ENCODE measurements at places on chromosomes 12 and 14.

- DNase-seq: no peak
These were observed 308.0 kb downstream of the SLC6A15 start for GRCh38 chr12:84604551-84604950.

- DNase-seq: no peak
These were observed 592.5 kb upstream of the FLRT2 start for GRCh38 chr14:84937449-84937848.

DNA sequence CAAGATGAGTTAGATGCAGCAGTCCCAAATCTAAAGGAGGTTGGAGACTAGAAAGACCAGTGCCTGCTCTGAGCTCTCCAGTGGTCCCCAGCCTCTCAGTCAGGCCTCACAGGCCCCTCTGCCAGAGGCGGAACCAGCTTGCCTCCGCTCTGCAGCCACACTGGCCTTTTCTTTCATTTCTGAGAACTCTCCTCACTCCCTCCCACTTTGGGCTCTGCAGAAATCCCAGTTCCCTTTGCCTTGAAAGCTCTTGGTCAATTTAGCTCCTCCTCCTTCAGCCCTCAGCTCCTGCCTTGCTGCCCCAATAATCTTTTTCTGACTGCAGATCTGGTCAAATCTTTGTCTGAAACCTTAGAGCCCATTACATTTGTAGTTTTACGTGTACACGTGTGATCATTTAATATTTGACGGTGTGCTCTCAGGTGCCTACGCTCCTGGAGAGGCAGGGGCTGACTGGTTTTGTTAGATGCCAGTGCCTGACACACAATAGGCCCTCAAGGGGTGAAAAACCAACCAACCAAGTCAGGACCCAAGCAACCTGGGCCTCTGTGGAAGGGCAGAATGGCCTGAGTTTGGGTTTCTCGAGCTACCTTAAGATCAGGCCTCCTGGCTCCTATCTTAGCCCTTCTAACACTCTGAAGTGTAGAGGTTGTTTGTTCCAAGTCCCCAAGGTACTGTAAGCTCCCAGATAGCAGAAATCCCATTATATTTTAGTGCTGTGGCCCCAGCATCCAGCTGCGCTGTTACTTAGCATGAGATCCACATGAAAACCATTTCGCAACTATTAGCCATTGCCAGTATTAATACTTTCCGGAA lies 1.1 kb upstream of the NUDT4 start:
- DNase-seq: no peak

- DNase-seq: no peak
These were observed 129.6 kb downstream of the GXYLT1 start for GRCh38 chr12:42015051-42015461.

DNA sequence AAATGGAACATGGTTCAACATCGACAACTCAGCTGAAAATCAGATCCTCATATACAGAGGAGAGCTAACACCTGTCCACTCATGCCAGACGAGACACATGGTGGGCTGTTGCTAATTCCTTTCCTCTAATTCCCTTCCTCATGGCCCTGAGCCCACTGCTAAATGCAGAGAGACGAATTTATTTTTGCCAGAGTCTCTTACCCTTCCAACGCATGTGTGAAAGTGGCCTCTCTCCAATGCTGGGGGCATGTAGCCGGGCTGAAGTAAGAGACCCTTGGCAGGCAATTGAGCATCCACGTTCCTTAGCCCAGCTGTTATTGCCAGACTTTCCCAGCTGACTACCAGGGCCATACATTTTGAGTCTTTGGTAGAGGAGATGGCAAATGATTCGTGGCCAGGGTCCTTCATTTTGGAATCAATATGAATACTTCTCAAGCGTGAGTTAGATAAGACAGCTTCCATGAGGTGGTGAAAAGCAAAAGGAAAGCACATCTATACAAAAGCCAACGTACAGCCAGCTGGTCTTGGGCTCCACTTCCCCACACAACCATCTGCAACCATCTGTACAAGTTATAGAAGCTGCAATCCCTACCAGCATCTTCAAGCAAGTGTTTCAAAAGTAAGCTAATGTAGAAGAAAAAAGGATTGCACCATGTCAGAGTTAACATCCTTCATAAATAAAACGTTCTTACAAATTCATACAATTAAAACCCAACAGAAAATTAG lies 28.6 kb downstream of the CORO1C start:
- no peak for DNase-seq

DNA sequence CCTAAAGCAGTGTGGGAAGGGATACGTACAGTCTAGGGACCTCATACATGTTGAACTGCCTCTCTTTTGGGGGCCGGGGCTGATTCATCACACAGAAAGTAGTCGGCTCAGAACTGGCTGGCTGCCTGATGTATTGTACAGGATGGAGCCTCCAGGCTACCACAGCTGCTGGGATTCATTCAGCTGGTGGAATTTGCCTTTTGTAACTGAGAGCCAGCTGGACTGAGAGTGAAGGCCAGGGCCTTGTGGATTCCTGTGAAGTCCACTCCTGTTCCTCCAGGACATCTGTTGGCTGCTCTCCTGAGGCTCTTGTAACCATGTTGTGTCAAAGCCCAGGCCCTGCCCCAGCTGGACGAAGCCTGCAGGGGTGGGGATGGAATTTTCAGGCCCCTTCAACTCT lies 116.3 kb upstream of the PRICKLE1 start:
- no peak for DNase-seq

DNA sequence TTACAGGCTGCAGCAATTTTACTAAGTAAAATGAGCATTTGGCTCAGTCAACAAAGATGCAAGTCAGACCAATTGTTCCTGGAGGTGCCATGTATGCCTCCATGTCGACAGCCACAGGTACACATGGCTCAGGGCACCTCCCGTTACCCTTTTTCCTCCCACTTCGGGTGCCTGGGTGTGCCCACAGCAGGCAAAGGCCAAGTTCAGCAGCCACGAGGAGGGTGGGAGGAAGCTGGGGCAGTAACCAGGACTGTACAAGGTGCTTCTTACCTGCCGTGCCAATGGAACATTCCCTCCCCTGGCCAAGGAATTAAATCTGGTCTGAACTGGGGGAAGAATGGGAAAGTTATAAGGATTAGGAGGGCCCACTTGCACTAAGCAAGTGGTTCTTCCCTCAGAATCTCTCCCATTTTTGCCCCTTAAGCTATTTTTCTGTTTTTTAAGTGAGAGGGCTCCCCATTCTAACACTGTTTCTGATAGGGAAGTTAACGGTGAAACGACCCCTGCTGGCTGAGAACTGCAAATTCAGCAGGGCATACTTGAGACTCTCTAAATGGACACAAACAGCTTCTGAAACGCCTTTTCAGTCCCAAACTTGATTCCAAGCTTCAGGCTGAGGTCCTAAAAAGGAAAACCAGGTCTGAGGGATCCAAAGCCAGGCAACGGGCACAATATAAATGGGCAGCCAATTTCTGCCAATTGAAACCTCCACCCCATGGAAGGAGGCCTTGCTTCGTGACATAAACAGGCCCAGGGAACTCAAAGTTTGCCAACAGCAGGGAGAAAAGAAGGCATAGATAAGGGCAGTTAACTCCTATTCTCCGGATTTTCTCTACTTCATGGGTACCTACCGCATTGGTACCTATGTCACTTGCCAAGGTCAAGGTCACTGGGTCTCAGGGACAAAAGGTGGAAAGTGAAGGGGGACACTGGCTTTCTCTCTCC lies 24.8 kb downstream of the CLECL1 start:
- DNase-seq: peak; percentile 56

DNA sequence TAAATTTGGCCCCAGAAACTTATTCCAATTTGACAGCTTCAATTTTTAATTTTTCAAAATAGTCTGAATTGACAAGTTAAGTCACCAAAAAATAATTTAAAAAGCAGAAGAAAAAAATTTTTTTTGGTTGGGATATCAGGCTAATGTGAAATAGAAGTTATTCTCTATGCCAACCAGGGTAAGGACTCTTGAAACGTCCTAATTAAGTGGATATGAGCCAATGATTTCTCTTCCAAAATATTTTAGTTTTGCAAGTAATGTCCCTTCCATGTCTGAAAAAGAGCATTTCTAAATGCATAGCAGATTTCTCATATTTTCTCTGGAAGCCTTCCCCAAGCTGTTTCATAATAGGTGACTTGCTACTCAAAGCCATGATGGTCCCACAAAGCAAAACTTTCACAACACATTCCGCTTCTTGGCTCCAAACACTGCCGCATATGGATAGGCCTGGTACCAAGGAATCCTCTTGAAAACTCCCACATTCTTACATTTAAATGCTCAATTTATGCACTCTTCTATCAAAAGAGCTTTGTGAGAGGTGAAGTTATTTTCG lies 65.1 kb downstream of the SIX6 start:
- no peak for DNase-seq

DNA sequence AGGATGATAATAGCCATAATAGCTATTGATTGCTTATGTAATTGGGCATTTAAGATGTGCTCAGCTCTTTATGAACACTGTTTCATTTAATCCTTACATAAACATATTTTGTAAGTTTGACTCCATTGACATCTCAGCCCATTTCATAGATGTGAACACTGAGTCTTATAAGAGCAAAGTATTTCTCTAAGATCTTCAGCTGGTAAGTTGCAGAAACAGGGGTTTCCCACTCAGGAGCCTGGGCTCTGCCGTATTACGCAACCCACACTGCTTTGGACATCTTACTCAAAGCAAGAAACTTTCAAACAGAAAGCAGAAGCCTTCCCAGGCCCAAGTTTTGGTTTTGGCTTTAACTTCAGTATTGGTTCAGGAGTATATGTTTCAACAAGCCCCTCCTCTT lies 705.1 kb downstream of the MED13L start:
- no peak for DNase-seq

DNA sequence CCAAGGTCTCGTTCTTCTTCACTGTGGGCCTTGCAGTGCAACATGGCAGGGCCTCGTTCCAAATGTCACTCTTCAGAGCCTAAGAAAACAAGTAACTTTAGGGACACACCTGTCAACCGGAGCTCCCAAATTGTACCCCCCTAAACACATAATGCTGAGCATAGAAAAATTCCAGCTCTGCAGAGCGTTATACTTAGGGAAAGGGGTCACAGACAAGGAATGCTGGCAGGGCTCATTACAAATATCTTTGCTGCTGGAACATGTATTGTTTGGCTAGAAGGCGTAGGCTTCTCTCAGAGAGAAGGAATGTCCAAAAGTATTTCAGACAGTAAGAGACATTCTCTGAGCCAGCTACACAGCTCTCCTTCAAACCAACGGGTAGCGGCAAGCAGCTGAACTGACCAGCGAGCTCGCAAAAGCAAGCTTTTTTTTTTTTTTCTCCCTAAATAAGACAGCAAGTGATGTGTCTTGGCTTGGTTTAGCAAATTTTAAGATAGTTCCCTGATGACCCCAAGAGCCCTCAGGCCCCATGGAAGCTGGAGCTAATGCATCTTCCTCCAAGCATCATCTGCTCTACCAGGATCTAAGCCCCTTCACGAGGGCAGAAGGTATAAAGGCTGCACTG lies 24.5 kb downstream of the SSH1 start:
- DNase-seq: no peak

GRCh38 chr12:58285551-58285950 lies 344.2 kb downstream of the ATP23 start:
- DNase-seq: no peak

DNA sequence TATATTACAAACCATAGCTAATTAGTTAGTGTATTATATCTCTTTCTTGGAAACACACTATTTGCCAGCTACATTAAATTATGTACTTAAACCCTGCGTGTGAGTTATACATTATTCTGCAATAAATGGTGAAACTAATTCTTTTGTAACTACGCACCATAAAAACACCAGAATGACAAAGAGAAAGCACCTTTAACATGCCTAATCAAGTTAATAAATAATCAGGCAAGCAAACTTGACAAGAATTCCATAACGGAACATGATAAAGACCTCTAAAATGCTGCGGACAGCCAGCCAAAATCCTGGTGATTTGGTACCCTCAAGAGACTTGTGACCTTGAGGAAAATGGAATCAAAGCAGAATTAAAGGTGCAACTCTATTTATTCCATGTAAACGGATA lies 375.3 kb upstream of the KITLG start:
- DNase-seq: no peak

- no peak for DNase-seq
These were observed 174.8 kb downstream of the LRIG3 start for GRCh38 chr12:58745348-58746125.

DNA sequence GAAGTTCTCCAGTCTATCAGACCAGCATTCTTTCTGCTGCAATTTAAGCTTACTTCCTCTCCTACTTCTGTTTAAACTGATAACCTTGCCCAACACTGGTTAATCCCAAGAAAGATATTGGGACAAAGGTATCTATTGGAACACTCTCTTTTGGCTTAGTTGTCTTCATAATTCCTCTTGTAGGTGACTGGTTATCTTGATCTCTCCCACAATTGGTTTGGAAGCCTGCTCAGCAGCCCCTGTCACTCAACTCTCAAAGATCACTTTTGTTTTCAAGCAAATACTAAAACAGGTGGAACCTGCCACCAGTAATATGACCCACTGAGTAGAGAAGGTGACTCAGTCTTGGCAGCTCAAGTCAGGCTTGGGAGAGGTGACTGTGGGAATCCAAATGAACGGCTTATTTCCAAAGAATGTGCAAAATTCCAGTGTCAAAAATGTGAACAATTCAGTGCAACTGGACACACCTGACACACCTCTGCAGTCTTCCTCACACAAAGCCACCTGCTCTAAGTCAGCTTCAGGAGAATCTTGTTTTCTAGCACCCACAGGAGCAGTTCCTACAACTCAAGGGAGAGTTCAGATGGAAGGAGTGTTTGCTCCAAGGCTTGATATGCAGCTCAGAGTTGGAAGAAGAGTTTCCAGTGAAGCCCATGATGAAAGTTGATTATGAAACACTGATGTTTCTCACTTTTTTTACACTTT lies 83.2 kb upstream of the SLC38A2 start:
- DNase-seq: no peak

DNA sequence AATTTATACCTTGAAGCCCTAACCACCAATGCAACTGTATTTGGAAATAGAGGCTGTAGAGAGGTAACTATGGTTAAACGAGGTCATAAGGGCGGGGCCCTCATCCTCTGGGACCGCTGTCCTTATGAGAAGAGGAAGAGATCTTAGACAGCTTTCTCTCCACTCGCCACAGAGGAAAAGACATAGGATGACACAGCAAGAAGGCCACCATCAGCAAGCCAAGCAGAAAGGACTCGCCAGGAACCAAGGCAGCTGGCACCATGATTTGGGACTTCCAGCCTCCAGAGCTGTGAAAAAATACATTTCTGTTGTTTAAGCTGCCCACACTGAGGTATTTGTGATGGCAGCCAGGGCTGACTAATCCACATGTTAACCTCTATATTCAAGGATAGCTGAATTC lies 30.4 kb upstream of the BCAT1 start:
- DNase-seq: no peak

DNA sequence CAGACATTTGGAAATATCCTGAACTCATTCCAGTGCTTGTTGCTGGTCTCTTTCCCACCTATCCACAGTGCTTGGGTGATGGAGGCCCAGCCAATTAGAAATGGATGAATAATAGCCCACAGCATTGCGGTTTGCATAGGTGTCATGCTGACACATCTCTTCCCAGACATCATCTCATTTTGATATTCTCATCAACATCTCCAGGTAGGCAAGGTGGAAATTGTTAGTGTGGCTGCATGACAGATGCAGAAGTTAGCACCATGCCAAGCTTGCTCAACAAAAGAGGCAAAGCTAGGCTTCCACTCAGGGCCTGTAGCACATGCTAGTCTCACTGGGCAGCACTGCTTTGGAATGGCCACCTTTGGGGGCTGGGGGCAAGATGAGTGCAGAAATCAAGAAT lies 1118.9 kb downstream of the VRK1 start:
- DNase-seq: no peak
